ENCODE measurements at places on chromosomes 1 and 21.

DNA sequence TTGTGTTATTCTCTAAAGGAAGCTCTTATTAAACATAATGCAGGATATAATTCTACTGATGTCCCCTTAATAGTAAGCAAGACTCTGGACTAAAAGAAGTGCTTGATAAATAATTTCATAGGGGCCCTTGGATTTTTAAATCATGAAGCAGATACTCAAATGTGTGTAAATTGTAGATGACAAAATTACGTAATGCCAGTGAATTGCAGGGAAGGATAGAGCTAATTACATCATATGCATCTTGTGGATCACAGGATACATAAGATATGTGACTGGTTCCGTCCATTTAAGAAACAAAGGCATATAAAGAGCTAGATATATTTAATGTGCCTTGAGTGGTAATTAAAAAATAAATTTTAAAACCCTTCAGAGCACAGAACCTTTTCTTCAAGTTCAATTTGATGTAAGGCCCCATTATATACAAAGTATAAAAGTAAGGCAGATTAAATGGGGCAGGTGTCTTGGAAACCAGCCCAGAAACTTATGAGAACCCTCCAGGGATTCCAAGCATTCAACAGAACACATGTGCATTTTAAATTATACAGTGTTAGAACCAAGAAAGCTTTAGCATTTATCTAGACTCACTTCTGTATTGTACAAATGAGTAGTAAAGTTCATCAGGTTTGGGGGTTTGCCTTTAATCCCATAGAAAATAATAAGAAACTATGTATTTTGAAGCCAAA, 190.4 kb downstream of the NCAM2 start:
- no peak for DNase-seq

DNA sequence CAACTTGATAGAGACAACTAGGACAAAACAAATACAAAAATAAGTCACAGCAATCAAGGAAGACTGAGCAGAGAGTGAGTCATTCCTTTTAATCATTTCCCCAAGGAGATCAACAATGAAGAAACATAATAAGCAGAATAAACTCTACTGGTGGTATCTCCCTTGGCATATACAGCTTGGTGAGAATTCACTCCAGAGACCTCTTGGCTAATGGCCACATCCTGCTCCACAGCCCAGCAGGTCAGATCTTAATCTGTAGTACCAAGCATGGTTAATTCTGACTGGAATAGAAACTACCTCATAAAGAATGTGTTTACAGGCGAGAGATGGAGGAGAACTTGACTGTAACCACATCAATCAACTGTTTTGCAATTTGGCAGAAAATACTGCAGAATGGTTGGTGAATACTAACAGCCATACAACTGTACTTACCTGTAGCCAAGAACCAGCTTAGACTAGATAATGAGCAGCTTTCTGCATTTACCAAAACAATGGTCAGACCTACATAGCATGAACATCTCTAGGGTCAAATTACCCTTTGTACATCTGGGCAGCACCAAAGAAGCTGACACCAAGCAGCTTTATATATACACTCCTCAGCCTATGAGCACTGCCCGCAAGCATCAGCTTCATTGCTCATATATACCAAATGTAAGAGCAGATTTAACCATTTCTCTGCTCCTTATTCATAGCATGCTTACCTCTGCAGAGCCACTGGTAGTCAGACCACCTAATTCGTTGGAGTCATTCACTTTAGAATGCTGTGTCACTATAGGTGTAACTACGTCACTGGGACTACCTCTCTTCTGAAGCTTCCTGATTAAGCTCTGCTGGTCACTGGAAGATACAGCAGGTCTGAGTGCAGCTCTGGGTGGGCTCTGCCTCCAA, 51.0 kb downstream of the KIAA0319L start:
- DNase-seq: no peak

DNA sequence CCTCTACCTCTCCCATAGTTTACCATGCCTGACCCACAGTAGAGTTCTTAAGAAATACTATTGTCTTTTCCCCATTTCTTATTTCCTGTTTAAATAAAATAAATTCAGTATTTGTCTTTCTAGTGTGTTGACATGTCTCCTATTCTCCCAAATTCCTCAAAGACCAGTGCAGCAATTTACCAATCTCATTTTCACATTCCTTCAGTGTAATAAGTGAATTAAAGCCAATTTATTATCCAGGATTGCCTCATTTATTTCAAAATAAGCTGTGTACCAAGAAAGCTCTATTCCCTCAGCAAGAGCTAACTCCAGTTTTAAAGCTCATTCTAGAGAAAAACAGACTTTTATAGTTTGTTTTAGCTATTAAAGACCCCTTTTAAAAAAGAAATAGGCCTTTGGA, 49.9 kb downstream of the DISC1 start:
- no peak for DNase-seq

GRCh38 chr21:35408401-35408800, 359.3 kb upstream of the RUNX1 start:
- no peak for DNase-seq

- no peak for DNase-seq
Measured at GRCh38 chr1:41882486-41882885, 36.2 kb downstream of the HIVEP3 start.

- peak; percentile 60 for DNase-seq
Measured at GRCh38 chr1:54609301-54609921, 13.9 kb downstream of the FAM151A start.

DNA sequence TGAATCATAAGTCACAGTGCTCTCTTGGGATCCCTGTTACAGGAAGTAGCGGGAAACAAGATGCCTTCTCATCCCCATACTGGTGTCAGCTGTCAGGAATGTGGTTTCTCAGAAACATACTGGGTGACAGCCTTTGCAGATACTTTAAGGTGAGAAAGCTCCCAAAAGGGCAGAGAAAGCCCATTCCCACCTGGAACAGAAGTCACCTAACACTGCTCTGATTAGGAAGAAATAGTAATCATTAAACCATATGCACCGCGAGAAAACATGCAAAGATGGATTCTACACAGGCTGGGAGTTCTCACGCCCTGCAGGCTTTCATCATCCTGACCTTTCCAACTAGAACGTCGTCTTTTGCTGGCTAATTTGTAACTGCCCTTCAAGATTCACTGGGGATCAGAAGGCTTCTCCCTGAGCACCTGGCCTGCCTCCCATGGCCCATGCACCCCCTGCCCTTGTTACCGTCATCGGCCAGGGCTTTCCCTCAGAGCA, 46.2 kb upstream of the SLC44A3 start:
- no peak for DNase-seq

GRCh38 chr1:59695252-59695651, 119.5 kb upstream of the HOOK1 start:
- no peak for DNase-seq

- no peak for DNase-seq
Measured at GRCh38 chr21:29557931-29558725, 259.4 kb downstream of the BACH1 start.

- no peak for DNase-seq
Measured at GRCh38 chr1:2631136-2632050, 1.4 kb downstream of the MMEL1 start.

DNA sequence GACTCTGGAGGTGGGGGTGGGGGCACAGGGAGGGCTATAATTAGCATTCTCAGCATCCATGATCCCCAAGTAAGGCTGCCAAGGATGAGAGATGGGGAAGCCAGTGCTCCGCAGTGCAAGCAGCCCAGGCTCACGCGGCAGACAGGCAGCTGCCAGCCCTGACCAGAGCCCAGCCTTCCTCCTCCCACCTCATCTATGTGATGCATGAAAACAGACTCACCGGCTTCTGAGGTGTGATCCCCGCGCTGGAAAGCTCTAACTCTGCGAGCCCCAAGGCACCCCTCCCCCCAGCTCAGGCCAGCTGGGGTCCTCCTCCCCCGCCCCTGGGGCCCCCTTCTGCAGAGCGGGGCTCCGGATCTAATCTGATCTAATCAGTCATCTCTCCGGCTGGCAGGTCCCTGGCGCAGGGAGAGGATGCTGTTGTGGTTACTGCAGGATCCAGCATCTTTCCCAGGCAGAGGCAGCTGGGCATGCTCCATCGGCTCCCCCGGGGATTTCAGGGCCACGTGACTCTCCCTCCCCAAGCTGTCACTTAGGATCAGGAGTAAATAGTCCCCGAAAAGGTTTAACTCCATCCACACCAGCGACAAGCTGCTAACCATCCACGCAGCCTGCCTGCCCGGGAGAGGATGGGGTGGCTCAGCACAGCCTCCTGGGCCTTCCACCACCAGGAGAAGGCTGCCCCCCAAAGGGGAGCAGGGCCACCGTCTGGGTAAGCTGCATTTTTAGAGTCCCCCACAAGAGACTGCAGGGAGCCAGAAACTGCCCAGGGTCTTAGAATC, at the start of gene PLEKHA6:
PLEKHA6 (minus strand) TSS at position 456 of the 782 bp plus-strand sequence. CDS start 86,202 bp downstream, outside the sequence.
- DNase-seq: peak; percentile 49

GRCh38 chr21:40299451-40299850, 432.2 kb downstream of the PCP4 start:
- no peak for DNase-seq

DNA sequence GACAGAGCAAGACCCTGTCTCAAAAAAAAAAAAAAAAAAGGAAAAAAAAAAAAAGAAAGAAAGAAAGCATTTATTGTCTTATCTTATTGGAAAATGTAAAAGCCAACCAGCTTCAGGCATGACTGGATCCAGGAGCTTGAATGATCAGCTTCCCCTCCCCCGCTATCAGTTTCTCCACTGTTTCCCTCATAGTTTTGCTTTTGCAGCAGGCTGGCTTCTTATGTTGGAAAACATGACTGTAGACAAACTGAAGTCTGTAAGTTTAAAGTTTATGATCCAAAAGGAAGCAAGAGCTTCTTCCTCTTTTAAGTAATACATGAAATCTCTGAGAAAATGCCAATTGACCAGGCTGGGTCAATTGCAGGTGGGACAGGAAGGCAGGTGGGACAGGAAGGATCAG, 52.2 kb downstream of the FHAD1 start:
- DNase-seq: no peak

- DNase-seq: no peak
Measured at GRCh38 chr1:98021126-98021525, 100.3 kb upstream of the DPYD start.

DNA sequence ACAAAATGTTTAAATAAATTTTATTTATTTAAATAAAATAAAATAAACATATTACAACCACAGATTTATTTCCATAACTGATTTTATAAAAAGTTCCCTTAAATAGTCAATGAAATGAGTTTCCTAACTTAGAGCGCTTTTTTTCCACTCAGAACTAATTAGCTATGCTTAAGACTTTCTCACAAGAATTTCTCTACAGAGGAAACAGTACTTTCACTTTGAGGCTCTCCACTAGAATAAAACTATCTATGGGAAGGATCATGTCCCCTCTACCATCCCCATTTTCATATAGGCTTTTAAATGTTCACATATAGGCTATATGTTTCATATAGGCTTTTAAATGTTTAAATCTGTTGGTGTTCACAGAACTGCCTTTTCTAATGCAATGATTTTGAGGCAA, 40.0 kb upstream of the DPH5 start:
- DNase-seq: no peak

GRCh38 chr1:236067854-236068454, 3.1 kb upstream of the NID1 start:
- DNase-seq: no peak

- peak; percentile 54 for DNase-seq
Measured at GRCh38 chr1:223038288-223039006, 104.6 kb downstream of the TLR5 start.

DNA sequence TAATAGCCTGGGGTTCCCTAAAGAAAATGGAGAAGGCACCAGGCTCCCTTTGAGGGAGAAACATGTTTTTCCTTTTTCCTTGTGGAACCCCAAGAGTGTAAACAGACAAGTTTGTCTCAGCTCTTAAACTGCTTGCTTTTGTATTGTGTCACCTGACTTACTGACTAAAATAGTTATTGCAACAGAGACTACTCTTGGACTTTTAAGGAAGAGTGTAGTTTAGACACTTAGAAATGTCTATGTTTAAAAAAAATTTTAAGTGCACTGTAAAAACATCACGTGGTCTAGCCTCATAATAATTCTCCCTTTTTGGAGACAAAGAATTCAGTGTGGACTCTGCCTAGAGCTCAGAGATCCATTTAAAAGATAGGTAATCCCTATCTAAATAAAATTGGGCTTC, 141.1 kb downstream of the TRIM33 start:
- DNase-seq: no peak

DNA sequence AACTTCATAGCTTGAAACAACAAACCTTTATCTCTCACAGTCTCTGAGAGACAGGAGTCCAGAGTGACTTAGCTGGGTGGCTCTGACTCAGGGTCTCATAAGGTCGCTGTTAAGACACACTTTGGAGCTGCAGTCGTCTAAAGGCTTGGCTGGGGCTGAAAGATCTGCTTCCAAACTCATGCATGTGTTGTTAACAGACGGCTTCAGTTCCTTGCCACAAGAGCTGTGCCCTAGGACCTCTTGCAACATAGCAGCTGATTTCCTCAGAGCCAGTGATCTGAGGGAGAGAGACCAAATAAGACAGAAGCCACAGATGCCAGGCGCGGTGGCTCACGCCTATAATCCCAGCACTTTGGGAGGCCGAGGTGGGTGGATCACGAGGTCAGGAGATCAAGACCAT, 176.8 kb downstream of the DISC1 start:
- DNase-seq: no peak

- no peak for DNase-seq
Measured at GRCh38 chr21:35020436-35020835, 28.7 kb downstream of the RUNX1 start.

DNA sequence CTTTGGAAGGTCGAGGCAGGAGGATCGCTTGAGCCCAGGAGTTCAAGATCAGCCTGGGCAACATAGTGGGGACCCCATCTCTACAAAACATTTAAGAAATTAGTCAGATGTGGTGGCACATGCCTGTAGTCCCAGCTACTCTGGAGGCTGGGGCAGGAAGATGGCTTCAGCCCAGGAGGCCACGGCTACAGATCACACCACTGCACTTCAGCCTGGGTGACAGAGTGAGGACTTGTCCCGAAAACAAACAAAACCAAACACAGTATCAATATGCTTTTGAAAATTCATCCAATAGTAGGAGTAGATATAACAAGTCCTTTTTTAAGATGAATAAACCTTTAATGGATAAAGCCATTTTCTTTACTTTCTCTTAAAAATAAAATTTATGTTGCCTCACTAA, 8.5 kb downstream of the APP start:
- DNase-seq: no peak

DNA sequence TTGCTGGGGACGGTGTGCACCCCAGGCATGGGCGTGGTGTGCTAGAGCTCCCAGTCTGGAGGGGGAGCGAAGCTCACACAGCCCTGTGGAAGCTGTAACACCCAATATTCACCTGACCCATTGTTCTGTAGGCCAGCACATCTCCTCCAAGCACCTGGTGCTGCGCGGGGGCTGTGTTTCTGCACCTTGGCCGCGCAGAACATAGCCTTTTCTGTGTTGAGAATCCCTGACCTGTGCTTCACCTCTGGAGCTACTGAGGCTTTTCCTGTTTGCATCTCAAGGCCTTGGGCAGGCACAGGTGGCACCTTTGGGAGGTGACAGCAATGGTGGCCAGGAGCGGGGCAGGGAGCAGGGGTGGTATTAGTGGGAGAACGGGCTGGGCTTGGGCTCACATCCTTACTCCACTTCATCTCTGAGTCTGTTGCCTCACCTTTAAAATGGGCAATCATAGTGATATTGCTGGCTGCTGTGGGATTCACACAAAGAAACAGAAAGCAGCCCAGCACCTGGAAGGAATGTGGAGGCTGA, 343.9 kb upstream of the AJAP1 start:
- no peak for DNase-seq
